ENCODE measurements at places on chromosomes 3 and 15.

DNA sequence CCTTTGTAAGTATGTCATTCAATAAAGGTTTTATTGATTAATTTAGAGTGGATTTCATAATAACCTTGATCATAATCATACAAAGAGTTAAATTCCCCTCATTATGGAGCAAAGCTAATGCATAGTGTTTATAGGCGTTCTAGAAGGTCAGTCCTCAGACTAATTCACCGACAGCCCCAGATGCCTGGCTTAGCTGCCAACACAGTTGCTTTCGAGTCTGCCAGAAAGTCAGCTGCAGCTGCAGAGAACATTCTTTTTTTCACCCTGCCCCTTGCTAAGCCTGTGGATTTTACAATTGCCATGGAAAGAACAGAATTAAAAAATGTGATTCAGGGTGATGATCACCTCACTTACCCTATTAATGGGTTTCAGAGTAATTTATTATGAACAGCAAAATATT is 21.2 kb downstream of the CADM2 start:
- DNase-seq, result no peak

DNA sequence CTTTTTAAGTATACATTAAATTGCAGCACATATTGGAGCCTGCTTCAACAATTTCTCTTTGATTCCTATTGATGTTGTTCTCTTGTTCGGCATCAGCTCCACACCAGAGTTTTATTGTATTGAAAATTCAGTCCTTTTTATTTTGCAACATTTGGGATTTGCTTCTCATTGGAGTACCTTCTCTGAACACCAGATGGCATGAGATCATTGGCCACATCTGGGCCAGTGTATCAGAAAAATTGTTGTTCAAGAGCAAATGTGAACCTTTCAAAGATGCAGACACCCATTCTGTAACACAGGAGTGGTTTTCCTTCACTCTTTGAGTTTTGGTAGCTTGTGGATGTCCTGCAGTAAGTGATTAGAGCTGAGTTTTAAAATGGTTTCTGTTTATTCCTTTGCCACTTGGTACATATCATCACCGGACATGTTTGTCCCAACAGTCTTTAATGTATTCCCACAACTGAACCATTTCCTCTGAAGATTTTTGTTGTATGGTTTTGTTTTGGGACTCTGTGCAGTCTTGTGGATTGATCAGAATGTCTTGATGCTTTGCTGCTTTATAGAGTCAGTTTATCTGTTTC is 96.1 kb downstream of the MCTP2 start:
- peak; percentile 78 for DNase-seq

GRCh38 chr3:12178091-12178820 is 19.5 kb upstream of the TIMP4 start:
- DNase-seq, result no peak

GRCh38 chr3:188165596-188165995 is 11.6 kb downstream of the LPP start:
- DNase-seq, result no peak

DNA sequence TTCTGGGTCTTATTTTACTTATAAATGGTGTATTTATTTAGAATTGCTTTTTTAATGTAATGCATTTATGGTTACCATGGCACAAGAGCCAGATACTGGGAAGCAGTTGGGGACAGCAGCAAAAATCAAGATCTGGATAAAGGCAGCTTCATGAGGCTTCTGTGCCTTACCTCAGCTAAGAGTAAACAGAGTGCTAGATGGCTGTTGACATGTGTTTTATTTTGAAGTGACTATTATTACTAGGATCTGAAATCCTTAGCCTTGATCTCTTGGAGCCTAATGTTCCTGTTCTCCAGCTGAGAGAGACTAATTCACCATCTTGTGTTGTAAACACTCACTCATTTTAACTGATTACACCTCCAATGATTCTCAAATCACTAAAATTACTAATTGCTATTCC is 317.8 kb downstream of the LPP start:
- DNase-seq, result no peak

GRCh38 chr15:80885016-80885579 is 104.5 kb downstream of the MESD start:
- no peak for DNase-seq

All from hematopoietic multipotent progenitor cell treated with erythropoietin and hydrocortisone succinate and interleukin-3 and kit ligand, for 6 days (in vitro differentiated cells).